ENCODE measurements at places on chromosomes 12 and 14.

- DNase-seq = no peak
- no peak overlapping the region for H3K4me3 ChIP-seq
- H3K36me3 ChIP-seq = no peaks in the 10 kb centered on the region
Observed at GRCh38 chr14:33163600-33163999, 224.9 kb downstream of the NPAS3 start.

GRCh38 chr12:122226366-122227125, 694 bp upstream of the DIABLO start:
- peaks cover 26% of the 10 kb centered on the region for H3K36me3 ChIP-seq
- DNase-seq = no peak
- H3K27ac ChIP-seq = no peak overlapping the region
- peaks cover 28% of the 10 kb centered on the region for H3K4me1 ChIP-seq

DNA sequence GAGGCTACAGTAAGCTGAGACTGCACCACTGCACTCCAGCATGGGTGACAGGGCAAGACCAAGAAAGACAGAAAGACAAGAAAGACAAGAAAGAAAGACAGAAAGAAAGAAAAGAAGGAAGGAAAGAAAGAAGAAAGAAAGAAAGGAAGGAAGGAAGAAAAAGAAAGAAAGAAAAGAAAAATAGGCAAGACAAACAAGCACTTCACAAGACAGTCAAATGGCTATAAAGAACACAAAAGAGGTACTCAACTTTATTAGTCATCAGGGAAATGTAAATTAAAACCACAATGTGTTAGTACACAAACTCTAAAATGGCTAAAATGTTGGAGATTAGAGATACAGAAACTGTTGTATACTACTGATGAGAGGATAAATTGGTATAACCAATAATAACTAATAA, 6.6 kb downstream of the ATXN3 start:
- peaks cover 18% of the 10 kb centered on the region for H3K36me3 ChIP-seq
- H3K27ac ChIP-seq = no peak overlapping the region
- DNase-seq = no peak
- H3K4me1 ChIP-seq = peaks cover 17% of the 10 kb centered on the region

GRCh38 chr12:84874125-84874824, 38.3 kb downstream of the SLC6A15 start:
- no peak overlapping the region for H3K27ac ChIP-seq
- no peaks in the 10 kb centered on the region for H3K4me1 ChIP-seq
- no peak overlapping the region for H3K4me3 ChIP-seq
- H3K27me3 ChIP-seq = peaks cover 4% of the 10 kb centered on the region
- H3K36me3 ChIP-seq = no peaks in the 10 kb centered on the region
- DNase-seq = no peak

GRCh38 chr12:96359328-96359727, 40.9 kb downstream of the CDK17 start:
- no peak overlapping the region for H3K4me3 ChIP-seq
- H3K27me3 ChIP-seq = no peaks in the 10 kb centered on the region

- H3K4me3 ChIP-seq = no peak overlapping the region
- peaks cover 68% of the 10 kb centered on the region for H3K4me1 ChIP-seq
- no peak for DNase-seq
- H3K27ac ChIP-seq = peak overlapping the region; percentile 95
- no peaks in the 10 kb centered on the region for H3K27me3 ChIP-seq
- H3K36me3 ChIP-seq = peaks cover 75% of the 10 kb centered on the region
Observed at GRCh38 chr12:65882486-65882885, 58.2 kb downstream of the HMGA2 start.

GRCh38 chr12:9701380-9702154, 31.3 kb downstream of the CLECL1 start:
- peaks cover 20% of the 10 kb centered on the region for H3K36me3 ChIP-seq
- H3K4me1 ChIP-seq = no peaks in the 10 kb centered on the region
- no peak for DNase-seq
- H3K27ac ChIP-seq = no peak overlapping the region
- peaks cover 8% of the 10 kb centered on the region for H3K27me3 ChIP-seq

DNA sequence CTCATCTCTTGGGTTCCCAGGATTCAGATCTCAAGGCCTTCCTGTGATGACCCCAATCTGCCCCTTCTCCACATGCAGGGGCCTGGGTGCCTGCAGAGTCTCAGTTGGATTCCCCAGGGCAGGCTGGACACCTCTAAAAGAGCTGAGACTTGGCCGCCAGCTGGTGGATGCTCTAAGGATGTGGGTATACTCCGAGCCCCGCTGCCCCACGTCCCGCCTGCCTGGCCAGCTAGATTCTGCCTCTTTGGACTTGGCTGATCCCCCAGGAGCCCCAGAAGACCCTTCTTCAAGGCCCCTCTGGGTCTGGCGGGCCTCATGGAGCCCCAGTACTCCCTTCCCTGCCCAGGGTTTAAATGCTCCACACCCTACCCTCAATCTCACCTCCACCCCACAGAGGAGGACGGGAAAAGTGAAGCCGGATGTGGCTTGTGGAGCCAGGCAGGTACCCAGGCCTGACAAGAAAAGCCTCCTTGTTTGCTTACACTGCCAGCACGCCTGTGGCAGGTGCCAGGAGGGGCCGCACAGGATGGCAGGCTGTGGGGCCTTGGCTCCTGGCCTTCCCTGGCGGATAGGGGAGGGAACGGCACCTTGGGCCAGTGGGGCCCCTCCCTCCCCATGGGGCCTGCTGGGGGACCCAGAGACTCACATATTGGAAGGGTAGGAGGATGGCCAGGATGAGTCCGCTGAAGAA, 15.1 kb downstream of the FAIM2 start:
- no peak overlapping the region for H3K27ac ChIP-seq
- no peaks in the 10 kb centered on the region for H3K36me3 ChIP-seq
- H3K4me1 ChIP-seq = peaks cover 77% of the 10 kb centered on the region

GRCh38 chr12:1796515-1797010, 23.8 kb upstream of the LRTM2 start:
- H3K27ac ChIP-seq = no peak overlapping the region
- H3K4me3 ChIP-seq = no peak overlapping the region
- DNase-seq = no peak
- H3K27me3 ChIP-seq = peaks cover 26% of the 10 kb centered on the region

- peaks cover 28% of the 10 kb centered on the region for H3K27me3 ChIP-seq
- H3K4me1 ChIP-seq = peaks cover 43% of the 10 kb centered on the region
- H3K27ac ChIP-seq = no peak within 1 kb of the TSS
Observed at GRCh38 chr12:47773062-47773857, at the start of gene SLC48A1. TSS of gene SLC48A1 (plus strand) at chr12:47773238. CDS start at chr12:47773305, 67 bp downstream.

- no peaks in the 10 kb centered on the region for H3K27me3 ChIP-seq
- H3K4me3 ChIP-seq = no peak overlapping the region
- no peak for DNase-seq
Observed at GRCh38 chr12:27531896-27532295, 7.9 kb downstream of the PPFIBP1 start.

GRCh38 chr12:93027041-93027440, 97.9 kb upstream of the EEA1 start:
- peaks cover 4% of the 10 kb centered on the region for H3K27me3 ChIP-seq
- no peaks in the 10 kb centered on the region for H3K36me3 ChIP-seq
- H3K27ac ChIP-seq = no peak overlapping the region

GRCh38 chr12:52454411-52455201, 2.7 kb upstream of the KRT6B start:
- H3K4me3 ChIP-seq = no peak overlapping the region
- H3K27me3 ChIP-seq = no peaks in the 10 kb centered on the region
- peaks cover 13% of the 10 kb centered on the region for H3K4me1 ChIP-seq
- no peak overlapping the region for H3K27ac ChIP-seq

- H3K36me3 ChIP-seq = no peaks in the 10 kb centered on the region
- peaks cover 26% of the 10 kb centered on the region for H3K4me1 ChIP-seq
- DNase-seq = peak; percentile 79
- no peak within 1 kb of the TSS for H3K27ac ChIP-seq
- peak within 1 kb of the TSS; percentile 75 for H3K4me3 ChIP-seq
- H3K27me3 ChIP-seq = peaks cover 6% of the 10 kb centered on the region
Observed at GRCh38 chr12:109833307-109834189, at the start of gene TRPV4. TSS of gene TRPV4 (minus strand) at chr12:109833398. CDS start at chr12:109814796, 18,602 bp downstream.

DNA sequence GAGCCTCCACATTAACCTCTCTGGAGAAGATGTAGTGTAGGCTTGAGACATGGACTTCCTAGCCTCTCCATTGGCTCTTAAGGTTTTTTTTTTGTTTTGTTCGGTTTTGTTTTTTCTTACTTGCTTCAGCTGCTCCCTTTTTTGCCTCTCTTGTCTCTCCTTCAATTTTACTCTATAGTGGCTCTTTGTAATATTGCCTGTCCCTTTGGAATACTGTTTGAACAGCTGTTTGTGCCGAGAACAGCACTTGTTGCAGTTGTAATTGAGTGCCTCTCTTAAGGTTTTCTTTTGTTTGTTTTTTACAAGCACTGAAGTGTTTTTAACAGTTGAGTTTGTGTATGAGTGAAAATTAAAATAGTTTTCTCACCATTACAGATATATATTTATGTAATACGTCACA, 567.7 kb downstream of the LRFN5 start:
- DNase-seq = no peak
- H3K27me3 ChIP-seq = peaks cover 7% of the 10 kb centered on the region
- H3K4me1 ChIP-seq = no peaks in the 10 kb centered on the region
- H3K27ac ChIP-seq = no peak overlapping the region

DNA sequence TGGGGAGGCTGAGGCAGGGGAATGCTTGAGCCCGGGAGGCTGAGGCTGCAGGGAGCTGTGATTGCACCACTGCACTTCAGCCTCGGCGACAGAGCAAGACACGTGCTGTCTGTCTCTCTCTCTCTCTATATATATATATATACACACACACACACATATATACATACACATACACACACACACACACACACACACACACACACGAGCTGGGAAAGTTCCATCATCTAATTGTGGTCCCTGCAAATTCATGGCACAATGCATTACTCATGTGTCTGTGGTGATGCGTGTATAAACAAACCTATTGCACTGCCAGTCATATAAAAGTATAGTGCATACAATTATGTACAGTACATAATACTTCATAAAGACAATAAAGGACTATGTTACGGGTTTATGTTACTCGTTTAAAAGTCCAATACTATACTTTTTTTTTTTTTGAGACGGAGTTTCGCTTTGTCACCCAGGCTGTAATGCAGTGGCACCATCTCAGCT, 36.6 kb downstream of the WDR89 start:
- peaks cover 58% of the 10 kb centered on the region for H3K36me3 ChIP-seq
- DNase-seq = no peak
- H3K4me3 ChIP-seq = no peak overlapping the region
- no peaks in the 10 kb centered on the region for H3K4me1 ChIP-seq
- no peaks in the 10 kb centered on the region for H3K27me3 ChIP-seq

DNA sequence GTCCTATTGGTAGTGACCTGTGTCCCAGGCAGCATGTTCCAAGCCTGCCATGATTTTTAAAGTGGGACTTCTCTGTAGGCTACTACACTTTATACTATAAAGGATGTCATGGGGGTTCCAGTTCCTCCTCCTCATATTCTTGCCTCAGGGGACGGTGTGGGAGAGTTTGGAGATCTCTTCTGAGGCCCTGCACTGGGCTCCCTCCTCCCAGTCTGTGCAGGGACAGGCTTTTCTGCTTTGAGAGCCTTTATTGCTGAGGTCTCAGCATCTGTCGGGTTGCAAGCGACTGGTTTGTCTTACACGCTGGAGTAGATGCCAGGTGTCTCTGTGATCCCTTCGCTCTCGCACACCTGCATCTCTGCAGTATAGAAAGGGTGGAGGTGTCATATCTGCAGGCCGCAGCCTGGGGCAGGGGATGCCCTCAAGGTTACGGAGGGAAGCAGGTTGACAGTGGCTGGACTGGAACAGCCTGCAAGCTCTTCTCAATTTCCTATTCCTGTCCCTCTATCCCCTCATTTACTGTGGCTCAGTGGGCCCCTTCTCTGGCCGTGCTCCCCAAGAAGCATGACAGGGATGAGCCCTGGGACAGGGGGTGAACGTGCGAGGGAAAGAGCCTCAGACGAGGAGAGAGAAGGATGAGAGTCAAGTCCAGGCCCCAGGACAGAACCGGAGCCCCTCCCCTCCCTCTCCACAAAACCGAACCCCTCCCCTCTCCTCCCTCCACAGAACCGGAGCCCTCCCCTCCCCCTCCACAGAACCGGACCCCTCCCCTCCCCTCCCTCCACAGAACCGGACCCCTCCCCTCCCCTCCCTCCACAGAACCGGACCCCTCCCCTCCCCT, 51.3 kb downstream of the SLC6A12 start:
- peaks cover 4% of the 10 kb centered on the region for H3K36me3 ChIP-seq
- peak overlapping the region; percentile 15 for H3K27ac ChIP-seq
- DNase-seq = peak; percentile 35
- H3K4me3 ChIP-seq = no peak overlapping the region
- peaks cover 18% of the 10 kb centered on the region for H3K27me3 ChIP-seq

DNA sequence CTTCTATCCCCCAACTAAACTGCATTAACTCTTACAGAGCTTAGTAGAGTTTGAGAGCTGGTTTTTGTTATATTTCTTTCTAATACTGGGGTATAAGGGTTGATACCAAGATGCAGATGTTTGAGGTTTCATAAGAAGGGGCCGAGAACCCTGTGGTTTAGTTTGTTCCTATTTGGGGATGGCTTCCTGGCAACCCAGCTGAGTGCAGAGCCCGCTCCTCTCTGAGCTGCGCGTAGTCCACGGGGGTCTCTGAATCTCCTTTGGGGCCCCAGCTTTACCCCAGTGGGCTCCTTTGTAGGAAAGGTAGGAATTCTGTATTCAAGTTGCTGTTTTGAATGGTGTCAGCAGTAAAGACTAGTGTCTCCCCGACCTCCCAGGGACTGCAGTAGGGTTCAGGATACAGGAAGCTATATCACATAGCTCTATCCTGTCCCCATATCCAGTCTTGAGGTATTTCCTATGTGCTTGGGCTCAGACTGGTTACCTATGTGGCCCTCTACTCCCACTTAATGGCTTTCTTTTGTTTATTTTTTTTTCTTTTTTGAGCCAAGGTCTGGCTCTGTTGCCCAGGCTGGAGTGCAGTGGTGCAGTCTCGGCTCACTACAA, 25.4 kb downstream of the PLXNC1 start:
- H3K27me3 ChIP-seq = peaks cover 36% of the 10 kb centered on the region
- H3K4me3 ChIP-seq = no peak overlapping the region
- H3K36me3 ChIP-seq = peaks cover 6% of the 10 kb centered on the region
- DNase-seq = no peak

DNA sequence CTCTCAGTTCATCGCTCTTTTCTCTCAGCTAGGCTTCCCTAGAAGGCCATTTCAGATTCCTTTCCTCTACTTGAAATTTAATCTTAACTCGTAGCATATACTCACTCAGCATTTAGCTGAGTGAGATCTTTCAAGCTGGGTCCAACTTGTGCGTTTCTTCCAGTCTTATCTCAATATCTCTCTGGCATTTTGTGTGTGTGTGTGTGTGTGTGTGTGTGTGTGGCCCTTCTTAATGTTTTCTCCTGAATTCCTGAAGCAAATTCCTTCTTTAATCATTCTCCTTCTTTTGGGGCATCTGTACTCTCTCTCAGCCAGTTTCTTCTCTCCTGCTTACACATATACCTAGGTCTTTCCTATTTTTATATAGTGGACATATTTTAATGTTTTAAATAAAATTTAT, 129.1 kb downstream of the KITLG start:
- H3K36me3 ChIP-seq = no peaks in the 10 kb centered on the region
- no peak overlapping the region for H3K27ac ChIP-seq
- no peak for DNase-seq
- no peaks in the 10 kb centered on the region for H3K27me3 ChIP-seq

GRCh38 chr12:13534645-13535398, 338.3 kb downstream of the EMP1 start:
- H3K36me3 ChIP-seq = no peaks in the 10 kb centered on the region
- DNase-seq = peak; percentile 95
- H3K27me3 ChIP-seq = peaks cover 6% of the 10 kb centered on the region
- H3K4me3 ChIP-seq = peak overlapping the region; percentile 71

- peaks cover 2% of the 10 kb centered on the region for H3K27me3 ChIP-seq
- no peak for DNase-seq
- no peak overlapping the region for H3K27ac ChIP-seq
- no peak overlapping the region for H3K4me3 ChIP-seq
Observed at GRCh38 chr14:67996235-67996634, 176.7 kb downstream of the RAD51B start.
